ENCODE measurements at places on chromosomes 12 and 14. TPM values are rescaled to one million over a fixed set of nuclear protein-coding genes. Genes with fewer than 3 reads are reported as not detected.

The EMP1 gene
- 22.5 TPM for total RNA-seq

The MYO1H gene
- total RNA-seq, result not detected

The C3AR1 gene
- total RNA-seq, result 1.5 TPM

The RHEBL1 gene
- 4.5 TPM for total RNA-seq

All from activated T-cell treated with anti-CD3 and anti-CD28 coated beads, Interleukin-2, amount 50 U/mL, for 4 hours (primary cell).